ENCODE measurements at places on chromosomes 5 and 9.
A peak's percentile ranks its signal among the peaks of the same experiment; 100 is the strongest.

DNA sequence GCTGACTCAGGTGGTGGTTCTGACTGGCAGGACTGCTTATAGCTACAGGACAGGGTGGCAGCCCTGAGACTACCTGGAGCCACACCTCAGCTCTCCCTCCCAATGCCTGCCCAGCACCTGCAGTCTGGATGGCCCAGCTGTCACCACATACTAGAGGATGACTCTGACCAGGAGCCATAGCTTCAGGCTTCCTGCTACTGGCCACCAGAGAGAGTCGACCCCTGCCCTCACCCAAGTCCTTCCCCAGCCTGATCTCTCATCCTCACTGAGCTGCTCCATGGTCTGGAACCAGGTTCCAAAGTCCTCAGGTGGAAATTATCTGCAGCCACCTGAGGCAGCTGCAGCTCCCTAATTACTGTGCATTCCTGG is 25.6 kb upstream of the TDRD7 start:
- DNase-seq = no peak

DNA sequence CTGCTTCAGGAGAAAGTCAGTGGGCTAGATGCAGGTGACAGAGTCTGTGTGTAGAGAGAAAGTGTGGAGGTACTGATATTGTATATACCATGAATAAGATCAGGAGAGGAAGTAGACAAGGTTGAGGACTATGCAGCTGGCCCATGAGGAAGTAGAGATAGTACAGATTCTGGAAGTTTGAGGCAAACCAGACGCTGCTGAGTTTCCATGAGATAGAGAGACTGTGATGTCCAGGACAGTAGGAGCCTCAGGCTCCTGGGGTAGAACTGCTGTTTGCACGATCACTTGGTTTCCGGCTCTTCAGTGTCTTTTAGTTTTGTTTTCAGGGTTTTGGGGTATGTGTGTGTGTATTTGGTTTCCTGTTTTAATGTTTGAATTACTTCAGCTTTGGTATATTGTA is 13.6 kb downstream of the OTULINL start:
- DNase-seq = peak; percentile 56

GRCh38 chr9:37292896-37293295 is 129.6 kb upstream of the GRHPR start:
- no peak for DNase-seq

DNA sequence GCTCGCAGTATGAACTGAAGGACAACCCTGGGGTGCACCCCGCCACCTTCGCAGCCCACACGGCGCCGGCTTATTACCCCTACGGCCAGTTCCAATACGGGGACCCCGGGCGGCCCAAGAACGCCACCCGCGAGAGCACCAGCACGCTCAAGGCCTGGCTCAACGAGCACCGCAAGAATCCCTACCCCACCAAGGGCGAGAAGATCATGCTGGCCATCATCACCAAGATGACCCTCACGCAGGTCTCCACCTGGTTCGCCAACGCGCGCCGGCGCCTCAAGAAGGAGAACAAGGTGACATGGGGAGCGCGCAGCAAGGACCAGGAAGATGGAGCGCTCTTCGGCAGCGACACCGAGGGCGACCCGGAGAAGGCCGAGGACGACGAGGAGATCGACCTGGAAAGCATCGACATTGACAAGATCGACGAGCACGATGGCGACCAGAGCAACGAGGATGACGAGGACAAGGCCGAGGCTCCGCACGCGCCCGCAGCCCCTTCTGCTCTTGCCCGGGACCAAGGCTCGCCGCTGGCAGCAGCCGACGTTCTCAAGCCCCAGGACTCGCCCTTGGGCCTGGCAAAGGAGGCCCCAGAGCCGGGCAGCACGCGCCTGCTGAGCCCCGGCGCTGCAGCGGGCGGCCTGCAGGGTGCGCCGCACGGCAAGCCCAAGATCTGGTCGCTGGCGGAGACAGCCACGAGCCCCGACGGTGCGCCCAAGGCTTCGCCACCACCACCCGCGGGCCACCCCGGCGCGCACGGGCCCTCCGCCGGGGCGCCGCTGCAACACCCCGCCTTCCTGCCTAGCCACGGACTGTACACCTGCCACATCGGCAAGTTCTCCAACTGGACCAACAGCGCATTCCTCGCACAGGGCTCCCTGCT is 3.8 kb downstream of the IRX1 start:
- DNase-seq = no peak

DNA sequence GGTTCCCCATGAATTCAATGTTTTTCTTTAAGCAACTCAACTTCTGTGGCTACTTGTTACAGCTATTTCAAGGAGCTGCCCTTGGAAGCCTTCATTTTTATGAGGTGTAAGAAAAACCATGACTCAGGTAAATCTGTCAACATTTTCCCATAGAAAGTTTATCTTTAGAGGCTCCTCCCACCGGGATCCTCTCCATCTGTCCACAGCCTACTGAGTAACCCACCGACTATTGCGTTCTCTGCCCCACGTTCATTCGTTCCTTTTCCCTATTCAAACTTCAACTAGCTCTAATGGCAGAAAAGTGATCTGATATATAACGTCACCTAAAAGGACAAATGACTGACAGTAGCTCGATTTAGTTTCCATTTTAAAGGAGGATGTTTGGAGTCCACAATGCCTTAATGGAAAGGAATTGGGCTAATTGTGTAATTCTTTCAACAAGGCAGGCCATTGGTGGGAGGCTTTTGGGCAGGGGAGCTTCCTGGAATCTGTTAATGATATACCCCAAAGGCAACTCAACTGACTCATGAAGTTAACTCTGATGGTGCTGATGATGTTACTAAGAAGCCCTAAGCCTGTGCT is 29.3 kb upstream of the NR3C1 start:
- no peak for DNase-seq

DNA sequence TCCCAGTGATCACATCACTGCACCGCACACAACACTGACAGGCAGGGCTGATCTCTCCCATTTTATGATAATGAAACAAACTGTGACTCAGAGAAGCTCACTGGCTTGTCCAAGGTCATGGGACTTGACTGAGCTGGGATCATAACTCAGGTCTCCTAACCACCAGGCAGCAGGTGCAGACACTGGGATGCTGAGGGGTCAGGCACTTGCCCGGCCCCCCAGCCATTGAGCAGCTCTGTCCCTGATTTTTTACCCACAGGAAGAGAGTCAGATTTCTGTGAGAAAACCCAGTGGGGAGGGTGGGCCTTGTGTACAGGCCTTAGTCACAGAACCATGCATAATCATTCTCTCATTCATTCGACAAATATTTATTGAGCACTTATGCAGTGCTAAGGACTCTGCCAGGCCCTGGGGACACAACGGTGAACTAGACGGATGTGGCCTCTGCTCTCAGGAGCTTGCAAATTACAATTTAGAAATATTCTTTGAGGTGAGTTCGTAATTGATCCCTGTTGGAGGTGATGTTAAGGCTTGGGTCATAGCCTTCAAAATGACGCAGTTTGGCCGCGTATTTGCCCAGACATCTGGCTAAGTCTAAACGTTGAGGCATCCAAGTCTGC is 54.5 kb upstream of the TGFBR1 start:
- DNase-seq = no peak

GRCh38 chr9:129648092-129648763 is 6.3 kb upstream of the ASB6 start:
- no peak for DNase-seq

DNA sequence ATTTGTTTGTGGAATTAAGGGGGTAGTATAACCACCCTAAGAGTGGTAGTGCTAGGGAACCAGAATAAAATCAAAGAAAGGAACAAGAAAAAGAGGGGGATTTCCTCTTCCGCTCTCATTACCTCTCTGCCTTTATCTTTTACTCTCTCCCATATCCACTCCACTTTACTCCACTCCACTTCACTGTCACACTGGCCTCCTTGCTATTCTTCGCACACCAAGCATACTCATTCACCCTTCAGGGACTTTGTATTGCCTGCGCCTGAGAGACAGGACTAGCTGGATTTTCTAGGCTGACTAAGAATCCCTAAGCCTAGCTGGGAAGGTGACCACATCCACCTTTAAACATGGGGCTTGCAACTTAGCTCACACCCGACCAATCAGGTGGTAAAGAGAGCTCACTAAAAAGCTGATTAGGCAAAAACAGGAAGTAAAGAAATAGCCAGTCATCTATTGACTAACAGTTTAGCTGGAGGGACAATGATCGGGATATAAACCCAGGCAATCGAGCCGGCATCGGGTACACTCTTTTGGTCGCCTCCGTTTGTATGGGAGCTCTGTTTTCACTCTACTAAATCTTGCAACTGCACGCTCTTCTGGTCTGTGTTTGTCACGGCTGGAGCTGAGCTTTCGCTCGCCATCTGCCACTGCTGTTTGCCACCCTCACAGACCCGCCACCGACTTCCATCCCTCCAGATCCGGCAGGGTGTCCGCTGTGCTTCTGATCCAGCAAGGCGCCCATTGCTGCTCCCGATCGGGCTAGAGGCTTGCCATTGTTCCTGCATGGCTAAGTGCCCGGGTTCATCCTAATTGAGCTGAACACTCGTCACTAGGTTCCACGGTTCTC is 121.8 kb downstream of the FAM170A start:
- DNase-seq = no peak

GRCh38 chr9:37517923-37518322 is 32.2 kb downstream of the POLR1E start:
- no peak for DNase-seq

GRCh38 chr9:120191141-120191540 is 388.8 kb downstream of the CDK5RAP2 start:
- no peak for DNase-seq

- peak; percentile 97 for DNase-seq
Measured at GRCh38 chr5:148826053-148826738, at the start of gene ADRB2. Gene ADRB2 (plus strand): TSS chr5:148826611. CDS start chr5:148826832, 221 bp downstream.

GRCh38 chr9:14027116-14027800 is 286.7 kb downstream of the NFIB start:
- DNase-seq = no peak

DNA sequence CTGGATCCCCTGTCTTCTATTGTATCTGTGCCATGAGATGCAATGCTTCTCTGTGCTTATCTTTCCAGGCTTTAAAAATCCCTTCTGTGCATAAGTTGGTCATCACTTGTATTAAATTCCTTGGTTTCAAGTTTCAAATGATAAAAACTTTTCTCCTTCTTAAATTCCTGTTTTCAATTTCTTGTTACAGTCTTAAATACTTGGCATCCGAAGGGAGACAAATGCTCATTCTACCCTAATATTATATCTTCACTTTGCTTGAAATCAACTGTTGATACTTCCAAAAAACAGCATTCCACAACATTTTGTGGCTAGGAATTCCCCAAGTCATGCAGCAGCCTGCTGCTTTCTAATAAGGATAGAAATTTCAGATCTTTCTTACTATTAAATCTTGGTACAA is 413.2 kb upstream of the ACTBL2 start:
- no peak for DNase-seq

DNA sequence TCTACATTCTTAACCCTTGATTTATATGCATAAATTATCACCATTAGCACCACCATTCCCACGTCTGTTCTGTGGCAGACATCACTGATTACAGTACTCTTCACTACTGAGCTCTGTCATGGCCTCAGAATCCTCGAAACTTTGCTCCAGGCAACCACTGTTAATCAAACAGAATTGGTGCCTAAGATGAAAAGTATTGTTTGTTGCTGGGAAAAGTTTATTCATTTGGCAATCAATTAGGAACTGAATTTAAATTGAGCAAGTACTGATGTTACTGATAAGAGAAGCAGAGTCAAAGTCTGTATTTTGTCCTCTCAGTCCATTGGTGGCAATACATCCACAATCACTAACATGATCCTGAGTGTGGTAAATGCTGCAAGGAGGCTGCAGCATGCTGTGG is 12.8 kb downstream of the SLC1A1 start:
- no peak for DNase-seq

DNA sequence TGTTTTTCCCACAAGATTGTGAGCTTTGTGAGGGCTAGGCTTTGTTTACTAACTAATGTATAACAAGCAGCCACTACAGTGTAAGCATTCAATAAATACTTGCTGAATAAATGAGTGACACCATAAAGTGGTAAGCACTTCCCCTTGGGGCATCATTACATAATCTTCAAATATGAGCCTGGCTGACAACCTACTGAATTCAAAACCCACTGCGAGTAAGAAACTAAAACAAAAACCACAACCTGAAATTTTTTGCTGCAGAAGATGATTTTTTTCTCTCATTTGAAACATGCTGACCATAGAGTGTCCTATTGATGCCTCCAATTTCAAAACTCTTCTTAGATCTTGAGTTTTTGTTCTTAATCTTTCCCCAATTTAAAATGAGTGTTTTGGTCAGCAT is 331.3 kb upstream of the CCNG1 start:
- DNase-seq = peak; percentile 15

GRCh38 chr5:72451741-72452505 is 55.3 kb downstream of the ZNF366 start:
- DNase-seq = peak; percentile 95

GRCh38 chr5:820245-820644 is 30.5 kb downstream of the ZDHHC11 start:
- DNase-seq = no peak

DNA sequence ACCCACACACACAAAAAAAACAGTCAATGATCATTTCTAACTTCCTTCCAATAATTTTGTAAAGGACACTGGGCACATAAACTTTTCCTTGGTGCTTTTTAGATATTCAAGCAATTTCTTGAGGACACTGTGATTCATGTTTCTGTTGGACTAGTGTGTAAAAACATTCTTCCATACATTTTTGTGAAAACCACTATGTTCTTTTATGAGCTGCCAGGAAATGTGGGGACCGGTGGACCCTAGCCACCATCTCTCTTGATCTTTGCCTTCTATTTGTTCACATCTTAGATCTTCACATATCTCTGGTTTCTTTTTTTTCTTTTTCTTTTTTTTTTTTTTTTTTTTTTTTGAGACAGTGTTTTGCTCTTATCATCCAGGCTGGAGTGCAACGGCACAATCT is 287.4 kb downstream of the GLIS3 start:
- DNase-seq = no peak

DNA sequence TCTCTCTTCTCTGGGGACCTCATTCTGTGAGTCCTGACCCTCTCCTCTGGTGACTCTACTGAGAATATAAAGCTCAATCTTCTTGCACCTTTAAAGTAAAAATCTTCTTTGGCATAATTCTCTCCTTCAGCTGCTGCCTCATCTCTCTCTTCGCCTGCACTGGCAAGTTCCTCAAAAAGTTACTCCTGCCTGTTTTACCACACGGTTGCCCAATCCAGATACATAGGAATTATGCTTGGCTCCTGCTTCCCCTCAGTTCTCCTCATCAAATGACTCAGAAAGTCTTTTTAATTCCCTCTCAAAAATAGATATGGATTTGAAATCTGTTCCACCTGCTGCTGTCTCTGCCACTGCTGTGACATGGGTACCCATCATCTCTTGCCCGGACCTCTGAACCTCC is 14.4 kb upstream of the HRCT1 start:
- peak; percentile 44 for DNase-seq

GRCh38 chr5:65768723-65769346 is 46.8 kb downstream of the NLN start:
- DNase-seq = no peak

- DNase-seq = no peak
Measured at GRCh38 chr5:138755084-138755748, 2.0 kb downstream of the CTNNA1 start.

GRCh38 chr5:79285833-79286232 is 49.9 kb downstream of the JMY start:
- no peak for DNase-seq

- no peak for DNase-seq
Measured at GRCh38 chr9:18746631-18747030, 272.7 kb downstream of the ADAMTSL1 start.
